ENCODE measurements at places on chromosomes 7 and 10.
A peak's percentile ranks its signal among the peaks of the same experiment; 100 is the strongest.

DNA sequence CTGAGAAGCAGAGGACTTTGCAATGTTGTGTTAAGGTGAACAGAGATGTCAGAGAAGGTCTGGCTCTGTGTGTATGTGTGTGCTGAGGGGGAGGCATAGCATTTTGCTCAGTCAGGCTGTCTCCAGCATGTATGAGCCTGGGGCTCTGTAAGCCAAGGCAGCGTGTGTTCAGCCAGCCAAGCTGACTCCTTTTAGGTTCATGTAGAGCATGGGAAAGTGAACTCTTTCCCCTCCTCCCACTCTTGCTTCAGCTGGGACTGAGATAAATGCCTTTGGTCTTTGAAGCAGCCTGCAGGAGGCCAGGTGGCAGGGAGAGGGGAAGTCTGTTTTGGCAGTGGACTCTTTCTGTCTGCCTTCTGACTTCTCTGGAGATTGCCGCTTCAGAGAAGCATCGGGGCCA, 3.8 kb downstream of the SFXN2 start:
- no peak for DNase-seq

DNA sequence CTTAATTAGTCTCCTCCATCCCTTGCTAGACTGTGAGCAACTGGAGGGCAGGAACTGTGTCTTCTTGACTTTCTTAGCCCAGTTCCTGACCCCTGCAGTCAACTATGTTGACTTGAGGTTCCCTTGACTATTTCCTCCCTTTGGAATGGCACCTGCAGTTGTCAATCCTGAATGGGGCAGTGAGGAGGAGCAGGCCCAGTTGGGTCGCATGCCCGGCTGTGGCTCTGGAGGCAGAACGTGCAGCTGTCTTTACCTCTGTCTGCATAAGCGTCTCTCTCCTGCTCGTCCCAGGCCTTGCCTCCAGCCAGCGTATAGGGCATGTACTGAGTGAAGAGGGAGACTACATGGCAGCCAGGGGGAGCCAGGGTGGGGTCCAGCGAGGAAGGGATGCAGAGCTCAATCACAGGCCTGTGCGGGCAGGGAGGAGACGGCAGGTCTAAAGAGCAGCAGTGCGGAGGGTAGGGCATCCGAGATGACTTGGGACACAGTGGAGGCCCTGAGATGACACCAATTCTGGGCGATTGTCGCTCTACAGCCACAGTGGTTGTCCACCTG, 26.8 kb downstream of the PYROXD2 start:
- DNase-seq, result no peak

DNA sequence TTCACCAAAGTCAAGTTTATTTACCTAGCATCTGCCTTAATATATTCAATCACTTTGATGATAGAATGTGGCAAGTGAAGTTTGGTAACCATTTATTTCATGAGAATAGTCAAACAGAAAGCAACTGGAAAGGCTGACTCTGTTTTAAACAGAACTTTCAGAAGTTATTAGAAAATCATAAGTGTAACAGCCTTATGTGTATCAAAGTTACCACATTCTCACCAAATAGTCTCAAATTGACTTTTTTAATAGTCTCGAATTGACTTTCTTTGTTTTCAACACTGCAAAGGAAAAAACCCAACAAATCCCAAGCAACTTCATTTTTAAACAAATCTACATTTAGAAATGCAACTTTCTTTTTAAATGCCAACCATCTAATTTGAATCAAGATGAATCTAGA, 29.5 kb downstream of the NAMPT start:
- DNase-seq, result no peak

- DNase-seq, result peak; percentile 31
Observed at GRCh38 chr10:22825841-22826240, 102.0 kb upstream of the ARMC3 start.

GRCh38 chr7:129616530-129616929, 5.0 kb downstream of the NRF1 start:
- DNase-seq, result no peak

DNA sequence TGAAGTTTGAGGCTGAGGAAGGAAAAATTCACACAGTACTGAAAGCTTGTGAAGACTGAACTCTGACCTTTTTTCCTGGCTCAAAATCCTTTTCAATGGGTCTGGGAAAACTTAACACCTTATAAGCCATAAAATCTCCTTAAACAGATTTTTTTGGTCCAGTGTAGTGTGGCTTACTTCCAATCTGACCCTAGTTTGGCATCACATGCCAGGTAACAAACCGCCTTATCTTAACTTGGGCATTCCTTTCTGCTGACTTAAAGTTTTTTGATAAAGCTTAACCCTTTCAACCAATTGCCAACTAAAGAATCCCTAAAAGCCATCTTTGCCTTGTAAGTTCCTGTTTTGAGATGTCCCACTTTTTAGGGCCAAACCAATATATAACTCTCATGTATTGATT, 13.2 kb upstream of the ITPRID1 start:
- DNase-seq, result no peak

- no peak for DNase-seq
Observed at GRCh38 chr7:1940863-1941262, 270.8 kb downstream of the ELFN1 start.

GRCh38 chr10:92914478-92915325, 66.4 kb downstream of the EXOC6 start:
- DNase-seq, result peak; percentile 18

GRCh38 chr10:4436103-4436502, 389.9 kb upstream of the AKR1E2 start:
- no peak for DNase-seq

GRCh38 chr7:158751199-158751598, 46.6 kb upstream of the NCAPG2 start:
- no peak for DNase-seq

DNA sequence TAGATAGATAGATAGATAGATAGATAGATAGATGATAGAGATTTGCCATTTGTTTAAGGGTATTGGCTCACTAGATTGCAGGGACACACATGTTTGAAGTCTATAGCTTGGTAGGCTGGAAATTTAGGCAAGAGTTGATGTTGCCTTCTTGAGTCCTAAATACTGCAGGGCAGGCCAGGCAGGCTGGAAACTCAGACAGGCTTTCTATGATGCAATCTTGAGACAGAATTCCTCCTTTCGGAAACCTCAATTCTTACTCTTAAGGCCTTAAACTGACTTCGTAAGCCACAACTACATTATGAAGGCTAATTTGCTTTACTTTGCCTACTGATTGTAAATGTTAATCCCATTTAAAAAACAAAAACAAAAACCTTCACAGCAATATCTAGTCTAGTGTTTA, 322.9 kb upstream of the AKR1E2 start:
- no peak for DNase-seq

DNA sequence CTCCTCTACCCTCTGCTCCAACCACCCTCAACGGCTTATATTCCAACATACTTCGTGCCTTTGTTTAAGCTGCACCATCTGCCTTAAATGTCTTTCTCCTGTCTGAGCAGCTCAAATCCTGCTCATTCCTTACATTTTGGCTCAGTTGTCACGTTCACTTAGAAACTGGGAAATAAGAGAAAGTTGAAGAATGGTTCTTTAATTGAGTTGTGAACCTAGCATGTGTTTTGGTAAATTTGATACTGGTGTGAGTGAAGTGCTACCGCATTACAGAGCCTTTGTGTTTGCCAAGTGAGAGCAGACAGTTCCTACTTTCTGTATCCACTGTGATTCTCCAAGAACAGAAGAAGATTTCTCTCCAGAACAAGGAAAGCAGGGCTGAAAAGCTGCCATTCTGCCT, 54.3 kb downstream of the EPDR1 start:
- DNase-seq, result no peak

DNA sequence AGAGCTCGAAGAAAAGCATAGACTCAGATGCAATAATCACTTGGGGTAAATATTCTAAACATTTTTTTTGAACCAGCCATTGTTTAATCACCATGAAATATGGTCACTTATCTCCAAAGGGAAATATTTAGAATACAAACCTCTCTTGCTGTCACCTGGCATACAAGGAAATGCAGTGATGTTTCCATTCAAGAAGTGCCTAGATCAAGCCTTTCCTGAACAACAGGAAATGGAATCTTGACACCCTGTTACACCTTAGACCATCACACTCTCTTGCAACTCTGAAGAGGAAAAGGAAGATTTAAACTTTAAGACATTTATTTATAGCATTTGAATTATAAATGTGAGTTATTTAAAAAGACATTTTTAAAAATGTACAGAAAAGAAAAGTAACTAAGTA, 263.0 kb upstream of the BMPER start:
- DNase-seq, result no peak

GRCh38 chr7:88322151-88322550, 15.5 kb upstream of the STEAP4 start:
- DNase-seq, result no peak

GRCh38 chr10:122051609-122052385, 62.8 kb downstream of the TACC2 start:
- DNase-seq, result no peak

Measured in GM12864 (cell line).